ENCODE measurements at places on chromosomes 1 and 21. TPM values are rescaled to one million over a fixed set of nuclear protein-coding genes. Genes with fewer than 3 reads are reported as not detected.

Gene TINAGL1
- total RNA-seq = 215 TPM

Gene APH1A
- total RNA-seq = 136 TPM

Gene SYTL1
- total RNA-seq = 27.6 TPM

Gene REN
- 0.12 TPM for total RNA-seq

Gene NBL1
- total RNA-seq = 98.1 TPM

Gene KLHDC7A
- 0.98 TPM for total RNA-seq

Gene SLC22A15
- 2.6 TPM for total RNA-seq

Gene GALNT2
- 52.1 TPM for total RNA-seq

Gene GBP2
- 2.2 TPM for total RNA-seq

Gene PPFIA4
- 11.6 TPM for total RNA-seq

Gene CD2
- not detected for total RNA-seq

Gene B3GALT2
- not detected for total RNA-seq

Gene ADAMTS5
- 2.4 TPM for total RNA-seq

Gene WDR4
- total RNA-seq = 6.1 TPM

Gene DFFA
- 49.5 TPM for total RNA-seq

Gene TMEM51
- 48.1 TPM for total RNA-seq

Gene ADAM30
- total RNA-seq = not detected

Gene WASF2
- total RNA-seq = 21.4 TPM

Gene ANGPTL3
- not detected for total RNA-seq

Gene PCSK9
- 1.1 TPM for total RNA-seq

Gene NOS1AP
- 0.72 TPM for total RNA-seq

Gene CFAP141
- not detected for total RNA-seq

Gene CA6
- total RNA-seq = not detected

Gene FOXO6
- 0.72 TPM for total RNA-seq

Gene MRPL9
- total RNA-seq = 136 TPM

Gene DYNLT5
- total RNA-seq = not detected

Gene GJA9
- not detected for total RNA-seq

Gene RHBG
- not detected for total RNA-seq

Gene RNF186
- total RNA-seq = not detected

Gene RAB3GAP2
- 15.3 TPM for total RNA-seq

Gene EPS8L3
- not detected for total RNA-seq

Gene PRR9
- not detected for total RNA-seq

Gene FAM72A
- total RNA-seq = 6.9 TPM

Gene TTC22
- total RNA-seq = 4.3 TPM

Gene TMEM200B
- total RNA-seq = 6.9 TPM

Gene GJB3
- 40.6 TPM for total RNA-seq

Gene LAMC2
- 382 TPM for total RNA-seq

Gene IKBKE
- 22.3 TPM for total RNA-seq

Gene ENAH
- 37.7 TPM for total RNA-seq

Gene TCP10L
- total RNA-seq = under 0.01 TPM

Gene A3GALT2
- not detected for total RNA-seq

Gene SPATC1L
- 15.6 TPM for total RNA-seq
